ENCODE measurements at places on chromosomes 6 and 20.

DNA sequence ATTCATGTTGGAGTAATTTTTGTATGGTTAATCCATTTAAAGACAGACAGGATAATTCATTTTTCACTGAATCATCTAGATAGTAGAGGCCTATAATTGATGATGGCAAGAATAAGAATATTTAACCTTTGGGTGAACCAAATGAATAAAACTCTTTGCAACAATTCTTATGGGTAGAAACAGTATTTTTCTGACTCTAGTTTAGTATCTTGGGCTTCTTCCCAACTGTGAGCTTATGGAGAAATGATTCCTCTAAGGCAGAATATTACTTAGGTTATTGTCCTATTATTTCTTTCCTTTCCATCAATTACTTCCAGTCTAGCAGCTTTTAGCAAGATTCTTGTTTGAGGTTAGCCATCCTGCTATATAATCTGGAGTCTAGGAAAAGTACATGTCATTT is 734.9 kb upstream of the FLRT3 start:
- DNase-seq = no peak

GRCh38 chr6:166466178-166467122 is 83.7 kb upstream of the MPC1 start:
- no peak for DNase-seq

DNA sequence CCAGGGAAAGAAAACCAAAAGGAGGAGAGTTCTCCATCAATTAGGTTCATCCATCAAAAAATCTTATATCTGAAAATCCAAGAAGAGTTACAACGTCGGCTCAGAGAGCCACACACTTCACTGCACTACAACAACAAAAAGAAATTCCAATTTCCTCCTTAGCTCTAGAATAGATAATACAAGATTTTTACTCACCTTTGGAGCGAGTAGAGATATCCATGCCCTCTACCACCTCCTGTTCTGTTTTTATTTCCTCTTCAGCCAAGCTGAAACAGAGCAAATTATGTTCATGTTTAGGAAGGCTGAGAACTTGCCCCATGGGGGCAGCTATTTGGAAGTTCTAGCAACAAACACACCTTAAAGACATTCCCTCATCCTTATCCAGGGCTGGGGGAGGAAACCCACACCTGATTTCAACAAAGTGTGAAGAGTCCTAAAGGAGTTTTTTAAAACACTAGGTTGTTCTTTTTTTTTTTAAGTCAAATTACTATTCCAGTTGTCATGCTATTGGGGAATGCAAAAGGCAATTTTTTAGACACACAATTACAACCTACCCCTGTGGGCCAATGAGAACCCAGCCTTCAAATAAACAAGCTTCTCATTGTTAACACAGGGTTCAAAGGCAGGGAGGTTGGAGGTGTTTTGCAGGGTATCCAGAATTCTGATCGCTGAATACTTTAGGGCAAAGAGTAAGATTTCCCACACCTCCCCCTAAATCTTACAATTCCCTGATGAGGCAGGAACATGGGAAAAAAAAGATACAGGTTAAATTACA is 8.7 kb downstream of the ZMYND8 start:
- DNase-seq = no peak

GRCh38 chr6:27062755-27063154 is 184.7 kb upstream of the PRSS16 start:
- DNase-seq = no peak

DNA sequence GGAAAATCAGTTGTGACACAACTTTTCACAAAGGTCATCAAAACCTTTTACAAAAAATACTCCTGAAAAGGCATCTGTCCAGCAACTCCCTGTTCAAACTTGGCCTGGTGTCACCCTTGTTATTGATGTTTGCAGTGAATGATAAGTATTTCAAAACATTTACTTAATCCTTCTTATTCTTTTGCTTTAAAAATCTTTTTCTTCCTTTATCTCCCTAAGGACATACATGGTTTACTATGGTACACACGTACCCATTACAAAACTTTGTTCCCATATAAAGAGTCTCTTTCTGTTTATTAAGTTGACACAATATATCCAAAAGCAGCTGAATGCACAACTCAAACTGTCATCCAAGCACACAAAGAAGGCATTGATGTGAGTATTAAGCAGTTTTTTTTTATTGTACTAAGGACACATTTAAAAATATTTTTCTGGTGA is 17.5 kb downstream of the GSTA2 start:
- DNase-seq = no peak

- no peak for DNase-seq
These were observed 6.8 kb downstream of the MAPK14 start for GRCh38 chr6:36034441-36034840.

DNA sequence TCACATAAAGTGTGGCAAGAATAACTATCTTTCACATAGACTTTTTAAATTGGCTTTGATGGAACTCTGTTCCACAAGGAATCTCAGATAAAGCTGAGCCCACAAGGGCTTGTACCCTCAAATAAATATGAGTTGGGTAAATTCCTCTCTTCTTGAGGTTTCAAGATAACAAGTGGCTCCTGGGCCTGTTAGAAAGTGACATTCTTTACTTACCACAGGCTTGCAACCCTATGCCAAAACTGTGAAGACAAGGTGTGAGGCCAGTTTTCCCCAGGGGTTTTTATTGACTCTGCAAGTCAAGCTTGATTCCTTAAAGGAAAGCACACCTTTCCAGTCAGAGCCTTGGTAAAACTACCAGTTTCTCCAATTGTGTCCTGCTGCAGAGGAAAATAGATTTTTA is 664.8 kb upstream of the GJE1 start:
- DNase-seq = no peak

DNA sequence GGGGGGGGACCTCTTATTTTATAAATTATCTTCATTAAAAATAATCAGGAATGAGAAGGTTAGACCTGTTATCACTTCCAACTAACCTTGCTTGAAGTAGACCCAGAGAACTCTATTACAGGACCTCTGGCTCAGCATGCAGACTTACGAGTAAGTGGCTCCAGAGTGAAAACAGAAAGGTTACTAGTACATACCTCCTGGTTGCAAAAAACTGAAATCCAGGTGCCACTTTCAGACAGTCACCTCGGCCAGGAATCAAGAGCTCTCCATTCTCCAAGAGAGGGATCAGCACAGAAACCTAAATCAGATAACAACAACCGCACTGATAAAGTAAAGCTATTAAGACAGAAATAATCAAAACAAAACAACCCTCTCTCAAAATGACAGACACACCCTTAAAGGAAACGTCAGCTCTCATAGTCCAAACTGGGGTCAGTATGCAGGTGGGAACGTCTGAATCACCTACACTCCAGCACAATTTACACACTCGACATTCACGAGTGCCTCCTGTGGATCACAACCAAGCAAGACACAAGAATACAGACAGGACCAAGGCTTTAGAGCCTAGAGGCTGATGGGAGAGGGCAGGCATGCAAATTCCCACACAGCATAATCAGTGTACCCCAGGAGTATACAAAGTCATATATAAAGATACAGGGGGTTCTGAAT is 31.8 kb downstream of the MDN1 start:
- DNase-seq = no peak

DNA sequence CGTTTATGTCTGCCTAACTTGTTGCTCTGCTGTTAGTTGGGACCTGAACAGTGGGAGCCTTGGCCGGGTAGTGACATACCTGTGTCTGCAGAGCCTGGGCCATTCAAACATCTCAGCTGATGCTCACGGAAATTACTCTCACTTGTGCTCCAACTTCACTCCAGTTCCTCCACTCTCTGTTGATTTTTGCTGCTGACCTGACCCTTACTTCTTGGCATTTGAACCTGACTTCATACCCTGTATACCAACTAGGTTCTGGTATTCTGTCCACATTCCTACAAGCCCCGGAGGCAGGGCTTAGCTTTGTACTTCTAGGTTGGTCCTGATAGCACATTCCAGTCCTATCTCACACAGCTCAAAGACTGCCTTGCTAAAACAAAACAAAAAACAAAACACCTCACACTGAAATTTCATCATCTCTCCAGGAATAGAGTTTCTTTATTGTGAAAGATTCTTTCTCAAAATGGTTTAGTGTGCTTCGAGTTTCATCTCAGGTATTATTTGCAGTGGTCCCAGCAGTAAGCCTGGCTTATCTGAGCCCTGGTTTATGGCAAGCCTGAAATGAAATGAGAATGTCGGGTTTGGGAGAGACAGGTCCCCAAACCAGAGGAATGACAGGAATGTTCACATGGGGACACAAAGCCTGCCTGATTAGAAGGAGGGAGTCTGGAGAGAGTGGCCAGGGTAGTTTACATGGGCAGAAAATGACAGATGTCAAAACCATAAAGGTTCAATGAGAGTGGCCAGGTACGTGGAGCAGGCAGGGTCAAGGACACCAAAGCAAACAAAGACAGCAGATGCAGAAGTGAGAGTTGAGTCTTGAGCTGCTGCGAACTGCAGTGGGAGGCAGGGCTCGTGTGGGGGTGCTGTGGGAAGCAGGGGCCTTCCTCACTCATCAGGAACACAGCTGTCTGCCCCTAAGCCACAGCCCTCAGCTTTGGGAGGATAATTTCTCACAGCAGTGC is 174.2 kb upstream of the HDAC2 start:
- DNase-seq = no peak

- DNase-seq = no peak
These were observed 83.7 kb downstream of the SLC22A3 start for GRCh38 chr6:160431791-160432404.

GRCh38 chr20:62156592-62157386 is 13.2 kb downstream of the SS18L1 start:
- no peak for DNase-seq

DNA sequence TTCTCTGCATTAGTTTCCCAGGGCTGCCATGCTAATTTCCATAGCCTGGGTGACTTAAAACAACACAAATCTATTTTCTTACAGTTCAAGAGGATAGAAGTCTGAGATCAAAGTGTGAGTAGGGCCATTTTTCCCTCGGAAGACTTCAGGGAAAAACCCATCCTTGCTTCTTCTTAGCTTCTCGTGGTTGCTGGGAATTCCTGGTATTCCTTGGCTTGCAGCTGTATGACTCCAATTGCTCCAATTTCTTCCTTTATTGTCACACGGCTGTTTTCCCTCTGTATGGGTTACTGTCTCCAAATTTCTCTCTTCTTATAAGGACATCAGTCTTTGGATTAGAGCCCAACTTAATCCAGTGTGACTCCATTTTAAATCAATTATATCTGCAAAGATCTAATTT is 128.4 kb upstream of the JAG1 start:
- DNase-seq = no peak

- peak; percentile 66 for DNase-seq
These were observed 38.1 kb downstream of the GNAS start for GRCh38 chr20:58890518-58891085.

DNA sequence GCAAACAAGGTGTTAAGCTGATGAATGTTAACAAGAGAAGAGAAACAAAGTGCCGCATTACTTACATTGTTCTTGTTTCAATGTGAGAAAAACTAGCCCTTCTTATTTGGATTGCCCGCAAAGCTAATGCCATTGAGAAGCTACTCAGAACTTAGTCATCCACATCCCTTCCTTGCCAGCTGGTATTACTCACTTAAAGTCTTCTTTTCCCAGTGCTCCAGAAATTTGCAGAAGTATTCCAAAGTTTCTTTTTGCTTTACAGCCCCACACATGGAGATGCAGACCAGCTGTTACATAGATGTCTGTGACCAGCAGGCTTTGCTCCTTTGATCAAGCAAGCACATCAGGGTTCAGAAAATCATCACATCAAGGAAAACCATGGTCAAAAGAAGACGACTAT is 529.0 kb downstream of the TBC1D32 start:
- peak; percentile 18 for DNase-seq

GRCh38 chr6:159002432-159003155 is 2.6 kb upstream of the RSPH3 start:
- DNase-seq = no peak

DNA sequence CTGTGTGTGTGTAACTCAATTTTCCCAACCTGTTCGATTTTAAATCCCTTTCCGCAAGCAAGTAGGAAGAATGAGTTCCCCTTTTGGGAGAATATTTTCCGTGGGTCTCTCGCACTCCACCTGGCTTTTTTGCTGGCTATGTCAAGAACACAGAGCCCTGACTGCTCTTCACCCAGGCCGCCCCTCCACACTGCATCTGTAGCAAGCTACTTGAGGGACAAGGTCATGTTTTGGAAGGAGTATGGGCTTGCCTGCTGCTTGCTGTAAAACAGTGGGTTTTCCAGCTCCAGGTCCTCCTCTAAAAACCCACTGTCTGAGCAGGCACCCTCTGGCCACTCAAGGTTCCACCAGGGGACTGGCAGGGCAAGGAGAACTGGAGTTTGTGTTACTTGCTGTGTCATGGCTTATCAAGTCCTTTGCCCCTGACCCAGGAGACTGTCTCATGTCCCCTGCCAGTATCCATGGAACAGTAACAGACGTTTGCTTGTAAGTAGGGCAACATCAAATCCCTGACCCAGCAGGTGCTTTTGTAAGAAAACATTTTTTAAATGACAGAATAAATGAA is 35.5 kb upstream of the SYNJ2 start:
- no peak for DNase-seq

- peak; percentile 40 for DNase-seq
These were observed 17.1 kb downstream of the IRF4 start for GRCh38 chr6:408599-409102.

GRCh38 chr6:112113431-112113830 is 26.0 kb downstream of the FAM229B start:
- DNase-seq = no peak

GRCh38 chr6:5423251-5423650 is 161.9 kb downstream of the FARS2 start:
- DNase-seq = no peak

- no peak for DNase-seq
These were observed 111.3 kb downstream of the PRDM1 start for GRCh38 chr6:106197441-106197840.

GRCh38 chr20:24153101-24154040 is 164.8 kb upstream of the GGTLC1 start:
- no peak for DNase-seq

- no peak for DNase-seq
These were observed 2.1 kb downstream of the RAET1E start for GRCh38 chr6:149895833-149896271.

- no peak for DNase-seq
These were observed 13.8 kb downstream of the RNF144B start for GRCh38 chr6:18400831-18401446.

DNA sequence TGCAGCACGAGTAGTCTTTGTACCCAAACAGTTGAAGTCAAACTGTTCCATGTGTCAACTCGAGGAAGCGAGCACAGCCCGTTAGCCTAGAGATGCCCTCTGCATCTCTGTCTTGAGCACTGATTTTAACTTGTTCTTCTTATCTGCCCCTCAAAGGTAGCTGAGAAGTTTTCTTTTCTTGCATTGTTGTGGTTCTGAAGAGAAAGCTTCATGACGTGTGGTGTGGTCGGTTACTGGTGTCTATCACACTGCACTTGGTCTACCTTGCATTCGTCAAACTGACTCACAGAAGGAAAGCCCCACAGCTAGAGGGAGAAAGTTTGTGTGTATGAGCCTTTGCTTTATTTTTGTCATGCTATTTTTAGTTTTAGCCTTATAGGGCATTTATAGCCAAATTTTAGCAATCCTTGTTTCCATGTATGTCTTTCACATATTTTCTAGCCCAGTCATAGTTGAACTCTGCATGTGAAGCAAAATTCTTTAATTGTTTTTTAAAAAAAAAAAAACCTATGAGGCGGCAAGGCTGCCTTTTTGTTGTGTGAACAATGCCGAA is 115.1 kb downstream of the JAG1 start:
- peak; percentile 54 for DNase-seq
